ENCODE measurements at places on chromosomes 12 and 14. TPM values are rescaled to one million over a fixed set of nuclear protein-coding genes. Genes with fewer than 3 reads are reported as not detected.
A peak's percentile ranks its signal among the peaks of the same experiment; 100 is the strongest.

DNA sequence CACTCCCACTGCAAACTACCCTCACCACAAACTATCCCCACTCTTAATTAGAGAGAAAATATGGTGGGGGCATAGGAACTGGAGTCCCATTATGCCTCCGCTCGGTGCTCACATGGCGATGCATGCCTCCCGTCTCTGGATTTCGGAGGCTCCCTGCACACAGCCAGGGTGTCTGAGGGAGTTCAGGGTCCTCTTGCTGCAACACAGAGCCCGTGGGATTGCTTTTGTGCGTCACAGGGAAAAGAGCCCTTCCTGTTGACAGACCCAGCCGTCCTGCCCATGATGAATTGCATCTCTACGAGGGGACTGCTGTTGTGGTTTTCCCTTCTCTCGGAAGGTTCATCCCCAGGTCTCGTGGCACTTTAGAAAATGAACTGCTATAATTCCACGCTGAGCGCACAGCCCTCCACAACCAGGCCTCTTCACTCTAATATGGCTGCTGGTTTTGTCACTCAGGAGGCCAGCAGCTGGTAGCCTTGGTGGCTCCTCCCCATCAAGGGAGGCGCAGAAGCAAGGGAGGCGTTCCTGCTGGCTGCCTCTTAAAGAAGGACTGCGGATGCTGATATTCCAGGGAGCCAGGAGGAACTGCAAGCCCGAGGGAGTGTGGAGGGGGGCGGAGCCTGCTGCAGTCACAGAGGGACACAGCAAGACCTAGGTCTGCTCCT is 158.0 kb downstream of the KCNA5 start:
- H3K4me3 ChIP-seq = peak overlapping the region; percentile 33
- H3K27ac ChIP-seq = peak overlapping the region; percentile 60
- H3K4me1 ChIP-seq = peaks cover 4% of the 10 kb centered on the region

ARG2 gene
- 19.2 TPM for total RNA-seq

- no peak overlapping the region for H3K4me3 ChIP-seq
- H3K27me3 ChIP-seq = no peaks in the 10 kb centered on the region
- H3K27ac ChIP-seq = no peak overlapping the region
- H3K4me1 ChIP-seq = no peaks in the 10 kb centered on the region
- no peak for DNase-seq
- no peaks in the 10 kb centered on the region for H3K36me3 ChIP-seq
Measured at GRCh38 chr12:112439769-112440168, 21.0 kb downstream of the PTPN11 start.

GRCh38 chr14:94171208-94171607 is 2.9 kb upstream of the PPP4R4 start:
- H3K27me3 ChIP-seq = peaks cover 19% of the 10 kb centered on the region
- H3K27ac ChIP-seq = no peak overlapping the region
- H3K36me3 ChIP-seq = no peaks in the 10 kb centered on the region
- no peaks in the 10 kb centered on the region for H3K4me1 ChIP-seq
- no peak for DNase-seq

PKP2 gene
- total RNA-seq = 7.6 TPM

PMCH gene
- not detected for total RNA-seq

Measured in kidney (tissue), 22 donors.